Activated T-cell treated with anti-CD3 and anti-CD28 coated beads, Interleukin-2, amount 50 U/mL, for 72 hours (primary cell): ENCODE measurements at places on chromosomes 11 and 22. TPM values are rescaled to one million over a fixed set of nuclear protein-coding genes. Genes with fewer than 3 reads are reported as not detected.

DNA sequence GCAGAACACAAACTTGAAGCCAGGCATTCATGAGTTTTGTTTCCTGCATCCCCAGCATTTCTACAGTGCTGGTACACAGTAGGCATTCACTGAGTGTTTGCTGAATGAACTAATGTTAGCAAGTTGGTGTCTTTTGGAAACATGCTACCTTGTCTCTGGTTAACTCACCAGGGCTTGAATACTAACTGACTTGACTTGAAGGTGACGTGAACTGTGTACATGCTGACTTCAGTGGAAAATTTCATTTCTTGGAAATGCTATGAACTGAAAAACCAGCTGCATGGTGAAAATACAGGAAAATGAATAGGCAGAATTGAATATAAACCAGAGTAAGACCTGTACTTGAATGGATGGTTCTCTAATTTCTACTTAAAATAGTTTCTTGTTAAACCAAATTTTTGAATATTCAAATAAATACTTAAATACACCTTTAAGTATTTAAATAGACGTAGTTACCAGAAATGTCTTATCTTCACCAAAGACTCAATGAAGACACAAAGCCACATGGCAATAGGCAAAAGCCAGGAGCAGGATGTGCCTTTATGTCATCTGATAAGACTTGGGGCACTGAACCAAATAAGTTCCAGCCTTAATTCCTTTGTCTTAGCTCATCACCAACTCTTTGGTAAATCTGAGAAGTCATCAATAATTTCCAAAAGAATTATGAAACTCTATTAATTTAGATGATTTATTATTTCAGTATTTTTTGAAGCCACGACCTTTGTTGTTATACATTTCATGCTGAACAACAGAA is 39.7 kb upstream of the POU2AF2 start:
- no peak for DNase-seq

The RAB36 gene
- total RNA-seq: 0.14 TPM

The TIMP3 gene
- total RNA-seq: 0.07 TPM

DNA sequence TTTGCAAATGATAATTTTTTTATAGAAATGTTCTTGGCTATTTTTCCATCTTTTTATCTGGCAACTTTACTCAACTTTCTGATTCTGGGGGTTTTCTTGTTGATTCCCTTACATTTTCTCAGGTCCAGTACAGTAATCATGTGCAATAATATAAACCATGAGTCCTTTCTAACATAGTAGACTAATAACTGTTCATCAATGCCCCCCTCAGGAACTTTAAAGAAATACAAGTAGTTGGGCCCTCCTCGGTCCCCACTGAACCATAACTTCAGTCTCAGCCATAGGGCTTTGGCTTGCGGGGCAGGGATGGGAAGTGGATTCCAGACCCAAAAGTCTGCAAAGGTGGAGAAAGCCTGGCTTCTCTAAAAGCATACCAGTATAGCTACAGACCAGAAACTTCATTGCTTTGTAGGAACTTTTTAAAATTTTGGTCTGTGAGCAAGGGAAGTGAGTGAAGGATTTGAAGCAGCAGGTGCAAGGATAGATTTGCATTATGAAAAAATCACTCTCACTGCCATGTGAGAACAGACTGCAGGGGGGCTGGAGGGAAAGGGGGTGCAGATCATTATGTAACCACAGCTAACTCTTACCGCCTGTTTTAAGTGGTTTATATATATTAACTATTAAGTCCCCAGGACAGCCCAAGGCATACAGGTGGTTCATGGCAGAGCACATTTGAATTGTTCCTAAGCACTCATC is 10.4 kb upstream of the TUB start:
- DNase-seq: no peak

DNA sequence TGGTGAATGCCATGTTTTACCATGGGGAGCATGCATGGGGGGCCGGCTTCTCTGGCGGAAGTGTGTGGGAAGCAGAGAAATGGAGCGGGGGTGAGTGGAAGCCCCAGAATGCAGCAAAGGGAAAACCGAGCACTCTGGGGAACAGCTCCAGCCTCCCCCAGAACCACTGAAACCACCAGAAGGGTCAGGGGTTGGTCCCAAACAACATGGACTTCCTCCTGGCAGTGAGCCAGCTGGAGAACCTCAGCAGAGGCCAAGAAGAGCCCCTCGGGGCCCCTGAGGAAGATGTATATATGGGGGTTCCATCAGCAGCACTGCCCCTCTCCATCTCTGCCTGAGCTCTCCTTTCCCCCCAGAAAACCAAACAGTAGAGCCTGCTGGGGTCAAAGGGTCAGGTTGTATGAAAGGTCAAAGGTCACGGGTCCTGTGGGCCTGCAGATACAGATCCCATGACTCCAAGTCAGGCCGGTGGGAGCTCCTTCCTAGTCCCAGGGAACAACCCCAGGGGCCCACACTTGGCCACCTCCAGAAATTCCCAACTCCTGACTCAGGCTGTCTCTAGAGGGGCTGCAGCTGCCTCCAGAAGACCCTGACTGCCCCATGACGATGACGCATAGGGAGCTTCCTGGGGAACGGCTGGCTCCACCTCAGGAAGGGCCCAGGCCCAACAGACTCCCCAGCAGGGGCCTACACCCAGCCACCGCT is 48.5 kb upstream of the TIMP3 start:
- no peak for DNase-seq

The OR6T1 gene
- not detected for total RNA-seq
